Naive B cell (primary cell): ENCODE measurements at places on chromosomes 3 and 15.

DNA sequence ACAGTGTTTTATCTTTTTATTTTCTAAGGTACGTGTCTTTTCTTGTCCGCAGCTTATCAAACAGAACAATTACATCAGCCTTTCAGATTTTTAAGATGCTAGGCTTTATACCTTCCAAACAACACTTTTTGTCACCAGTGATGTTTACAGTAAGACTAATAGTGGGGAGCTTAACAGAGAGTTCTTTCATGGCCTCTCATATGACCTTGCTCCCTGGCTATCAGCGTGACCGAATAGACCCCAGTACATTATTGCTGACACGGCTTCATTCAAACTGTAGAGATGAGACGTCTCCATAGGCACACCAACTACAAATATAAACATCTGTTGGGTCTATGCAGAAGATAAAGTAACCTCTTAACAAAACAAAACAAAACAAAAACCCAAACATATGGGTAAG lies 477.6 kb upstream of the KCNMB2 start:
- no peak for DNase-seq

GRCh38 chr3:195180490-195181112 lies 90.4 kb downstream of the XXYLT1 start:
- DNase-seq, result no peak

GRCh38 chr3:183587336-183587735 lies 31.8 kb upstream of the KLHL6 start:
- peak; percentile 15 for DNase-seq

DNA sequence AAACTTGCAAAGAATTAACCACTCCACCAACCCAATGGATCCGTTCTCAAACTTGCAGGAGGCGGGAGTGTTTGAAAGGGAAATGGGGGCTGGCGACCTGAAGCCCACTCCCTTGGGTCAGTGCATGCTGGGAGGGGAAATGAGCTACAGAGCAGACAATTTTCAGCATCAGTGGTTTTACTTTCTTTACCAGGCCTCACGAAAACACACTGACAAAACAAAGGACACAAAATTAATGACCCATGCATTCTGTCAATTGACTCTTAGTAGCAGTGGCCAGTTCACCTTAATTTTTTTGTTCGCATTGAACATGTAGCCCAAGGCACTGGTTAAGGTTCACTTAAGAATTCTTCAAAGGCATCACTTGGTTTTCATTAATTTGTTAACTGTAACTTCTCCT lies 413.5 kb downstream of the MECOM start:
- no peak for DNase-seq

DNA sequence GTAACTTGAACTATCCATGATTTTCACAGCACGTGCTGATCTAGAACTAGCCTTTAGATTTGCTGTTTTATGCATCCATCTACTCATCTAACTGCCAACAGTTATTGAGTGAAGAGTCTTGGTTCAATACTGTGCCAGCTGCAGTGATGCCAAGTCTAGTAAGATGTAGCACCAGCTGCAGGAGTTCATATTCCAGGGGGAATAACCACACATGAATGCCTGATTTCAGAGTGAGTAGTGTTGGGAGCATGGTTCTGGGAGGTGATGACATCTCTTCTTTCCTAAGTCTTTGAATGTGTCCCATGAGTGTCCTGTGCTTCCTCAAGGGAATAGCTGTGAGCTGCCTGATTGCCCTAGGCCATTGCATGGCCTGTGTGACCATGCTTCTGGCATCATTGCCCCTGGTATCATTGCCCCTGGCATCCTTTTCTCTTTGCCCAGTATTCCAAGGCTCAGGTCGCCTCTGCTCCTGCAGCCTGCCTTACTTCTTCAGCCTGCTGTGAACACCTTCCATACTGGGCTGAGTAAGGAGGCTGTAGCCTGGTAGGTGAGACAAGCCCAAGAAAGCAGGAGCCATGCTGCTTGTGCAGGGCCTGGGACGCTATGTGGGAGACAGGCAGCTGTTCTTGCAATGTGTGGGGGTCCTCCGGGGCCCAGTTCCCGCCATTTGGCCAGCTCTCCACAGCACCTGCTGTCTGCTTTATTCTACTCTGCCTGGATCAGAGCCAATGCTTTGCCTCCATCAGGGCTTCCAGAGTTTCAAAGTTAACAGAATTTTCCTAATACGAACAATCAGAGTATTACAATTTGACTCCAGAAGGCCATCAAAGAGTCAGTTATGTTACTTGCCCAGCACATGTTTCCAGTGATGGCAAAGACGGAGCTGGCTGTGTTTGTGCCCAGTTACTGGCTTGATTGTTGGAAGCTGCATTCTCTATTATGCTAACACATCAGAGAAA lies 73.2 kb downstream of the CLSTN2 start:
- DNase-seq, result no peak

- no peak for DNase-seq
Observed at GRCh38 chr3:100496711-100497261, 4.4 kb downstream of the TMEM45A start.

DNA sequence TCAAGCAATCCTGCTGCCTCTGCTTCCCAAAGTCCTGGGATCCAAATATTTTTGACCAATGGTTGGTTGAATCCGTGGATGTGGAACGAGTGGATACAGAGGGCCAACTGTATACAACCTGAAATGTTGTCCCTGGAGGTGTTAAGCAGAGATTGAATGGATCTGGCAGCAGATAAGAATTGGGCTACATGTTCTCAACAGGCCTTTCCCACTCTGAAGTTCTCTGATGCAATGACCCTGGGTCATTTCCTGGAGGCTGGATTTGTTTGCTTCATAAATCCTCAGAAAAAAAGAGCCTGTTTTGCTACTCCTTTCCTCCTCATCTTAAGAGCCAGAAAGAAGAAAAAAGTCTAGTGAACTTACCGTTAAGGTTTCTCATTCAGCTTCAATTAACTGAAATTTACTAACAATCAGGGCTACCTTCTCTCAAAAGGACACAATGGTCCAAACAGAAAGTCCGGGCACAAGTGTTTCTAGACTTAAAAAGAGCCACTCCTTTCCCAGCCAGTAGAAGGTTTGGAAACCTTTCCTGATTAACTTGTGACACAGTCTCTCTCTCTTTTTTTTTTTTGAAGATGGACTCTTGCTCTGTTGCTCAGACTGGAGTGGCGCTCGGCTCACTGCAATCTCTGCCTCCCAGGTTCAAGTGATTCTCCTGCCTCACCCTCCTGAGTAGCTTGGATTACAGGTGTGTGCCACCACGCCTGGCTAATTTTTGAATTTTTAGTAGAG lies 6.5 kb downstream of the ARHGEF3 start:
- DNase-seq, result no peak
